ENCODE measurements at places on chromosomes 7 and 10.

DNA sequence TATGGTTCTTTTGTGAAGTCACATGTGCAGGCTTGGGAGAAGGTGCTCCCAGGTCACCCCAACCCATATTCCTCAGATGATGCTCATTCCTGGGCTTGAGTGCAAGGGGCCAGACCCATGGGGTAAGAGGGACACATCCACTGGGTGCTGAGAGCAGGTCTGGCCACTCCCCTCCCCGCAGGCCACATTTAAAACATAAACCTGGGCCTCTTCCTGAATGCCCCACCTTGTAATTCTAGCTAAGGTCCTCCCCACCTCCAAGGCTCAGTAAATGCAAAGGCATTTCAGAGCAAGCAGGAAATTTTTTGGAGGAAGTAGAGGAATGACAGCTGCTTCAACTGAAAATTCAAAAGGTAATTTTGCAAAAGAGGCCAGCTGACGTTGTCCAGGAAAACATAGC is 172.5 kb downstream of the ARHGAP21 start:
- no peak for DNase-seq

GRCh38 chr10:33106767-33107166 is 148.7 kb upstream of the ITGB1 start:
- DNase-seq, result no peak

GRCh38 chr7:79709574-79710409 is 256.3 kb upstream of the MAGI2 start:
- peak; percentile 32 for DNase-seq

DNA sequence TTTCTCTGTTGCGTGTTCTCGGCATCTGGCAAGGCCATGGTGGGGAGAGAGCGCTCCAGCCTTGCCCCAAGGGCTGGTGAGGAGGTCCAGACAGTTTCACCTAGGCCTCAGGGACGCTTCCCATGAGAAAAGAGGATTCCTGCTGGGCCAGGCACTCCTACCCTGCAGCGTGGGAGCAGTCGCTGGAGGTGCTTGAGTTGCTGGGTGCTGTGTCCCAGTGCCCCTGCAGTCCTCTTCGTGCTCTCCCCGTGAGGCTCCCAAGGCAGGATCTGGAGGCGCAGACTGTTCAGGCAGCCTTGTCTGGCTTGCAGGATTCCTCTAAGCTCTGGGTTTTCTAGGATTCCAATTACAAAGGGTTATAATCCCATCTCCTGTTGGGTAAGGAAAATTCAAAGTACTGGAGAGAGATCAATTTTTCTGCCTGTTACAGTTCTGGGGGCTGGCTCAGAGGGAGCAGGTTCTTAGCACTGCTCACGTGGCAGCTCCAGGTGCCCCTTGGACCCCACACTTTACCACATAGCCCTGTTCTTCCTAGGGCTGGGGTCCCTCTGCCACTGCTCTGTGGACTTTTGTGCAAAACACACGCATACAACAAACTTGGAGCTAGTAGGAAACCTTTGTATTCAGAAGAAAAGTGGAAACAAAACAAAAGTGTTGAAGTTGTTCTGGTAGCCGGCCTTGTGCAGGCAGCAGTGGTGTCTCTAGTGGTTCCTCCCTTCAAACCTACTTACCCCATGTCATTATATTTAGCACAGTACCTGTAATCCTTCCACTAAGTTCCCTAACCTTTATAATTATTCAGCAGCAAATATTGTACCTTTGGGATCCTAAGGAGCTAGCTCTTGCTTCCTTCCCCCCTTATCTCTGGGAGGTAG is 60.5 kb downstream of the CCNY start:
- no peak for DNase-seq

DNA sequence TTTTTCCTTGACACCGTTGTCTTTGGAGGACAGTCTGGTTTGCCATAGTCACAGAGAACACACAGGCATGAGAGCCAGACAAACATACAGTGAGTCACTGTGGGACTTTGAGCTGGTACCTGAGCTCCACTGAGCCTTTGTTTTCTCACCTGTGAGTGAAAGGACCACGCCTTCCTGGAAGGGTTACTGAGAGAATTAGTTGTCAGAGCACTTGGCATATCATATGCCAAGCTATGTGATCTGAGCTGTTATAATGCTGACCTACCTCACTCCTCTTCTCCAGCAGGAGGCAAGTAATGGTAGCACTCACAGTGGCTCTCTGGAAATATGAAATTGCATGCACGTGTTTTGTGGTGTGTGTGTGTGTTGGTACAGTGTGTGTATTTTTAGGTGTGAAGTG is 59.7 kb downstream of the CXCL12 start:
- DNase-seq, result no peak

GRCh38 chr10:132364594-132364970 is 32.4 kb upstream of the PWWP2B start:
- peak; percentile 41 for DNase-seq

DNA sequence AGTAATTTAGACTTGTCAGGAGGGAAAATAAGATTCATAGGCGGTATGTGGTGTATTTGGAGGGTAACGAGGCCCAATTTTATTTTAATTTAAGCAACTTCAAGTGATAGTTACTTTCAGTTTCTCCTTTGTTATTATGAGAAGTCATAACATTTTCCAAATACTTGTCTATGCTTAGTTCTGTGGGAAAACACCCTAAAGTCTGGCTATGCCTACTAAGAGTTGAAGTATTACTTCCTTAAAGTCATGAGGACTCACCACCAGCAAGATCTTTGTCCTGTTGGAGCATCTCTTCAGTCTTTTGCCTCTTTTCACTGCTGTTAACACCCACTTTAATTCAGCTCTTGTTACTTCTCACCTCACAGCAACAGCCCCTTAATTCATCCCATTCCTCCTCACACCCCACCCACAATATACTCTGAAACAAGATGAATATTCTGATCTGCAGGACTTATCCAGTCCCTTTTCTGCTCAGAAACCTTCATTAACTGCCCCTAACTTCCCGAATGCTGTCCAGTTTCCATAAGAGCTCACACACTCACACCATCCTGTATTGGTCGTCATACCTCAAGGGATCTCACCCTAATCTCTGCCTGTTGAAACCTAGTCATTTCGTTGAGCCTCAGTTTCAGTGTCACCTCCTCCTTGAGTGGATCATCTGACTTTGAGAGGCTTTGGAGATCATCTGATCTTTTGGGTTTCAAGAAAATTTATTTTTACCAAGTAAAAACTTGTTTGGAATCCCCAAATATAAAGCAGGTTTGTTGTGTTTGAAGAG is 61.3 kb downstream of the DNAH11 start:
- no peak for DNase-seq

DNA sequence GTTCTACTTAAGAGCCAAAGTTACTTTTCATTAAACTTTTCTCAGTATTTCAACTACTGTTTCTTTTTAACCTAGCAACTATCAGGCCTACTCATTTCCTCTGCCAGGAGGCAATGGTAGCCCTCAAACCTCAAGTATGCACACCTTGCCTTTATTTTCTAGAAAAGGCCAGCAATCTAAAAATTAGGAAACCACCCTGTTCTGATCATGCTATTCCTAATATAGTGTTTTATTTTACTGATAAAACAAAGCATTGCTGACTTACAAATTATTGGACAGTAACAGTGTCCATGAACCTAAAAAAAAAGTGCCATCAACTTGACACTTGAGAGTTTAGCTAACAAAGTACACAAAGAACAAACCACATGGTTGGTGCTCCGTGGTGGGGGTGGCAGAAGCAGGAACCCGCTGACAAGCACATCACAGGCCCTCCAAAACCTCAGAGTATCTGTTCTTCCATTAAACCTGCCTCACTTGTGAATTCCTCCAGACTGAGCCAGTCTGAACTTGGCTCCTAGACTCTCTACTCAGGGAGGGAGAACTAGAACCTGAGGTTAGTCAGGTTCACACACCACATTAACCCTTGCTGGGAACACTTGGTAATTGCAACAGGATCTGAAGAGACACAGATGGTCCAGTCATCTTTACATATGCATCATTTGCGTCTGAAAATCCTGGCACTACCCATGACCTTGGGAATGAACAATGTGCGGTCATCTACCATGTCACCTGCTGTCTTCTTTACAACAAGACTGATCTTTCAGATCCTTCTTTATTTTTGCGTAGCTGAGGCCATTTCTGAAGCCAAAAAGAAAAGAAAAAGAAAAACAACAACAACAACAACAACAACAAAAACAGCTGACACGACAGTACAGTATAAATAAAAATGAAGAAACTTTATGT is 31.9 kb downstream of the PIP4K2A start:
- peak; percentile 89 for DNase-seq

- DNase-seq, result no peak
These were observed 94.0 kb downstream of the CPED1 start for GRCh38 chr7:121082400-121083101.

DNA sequence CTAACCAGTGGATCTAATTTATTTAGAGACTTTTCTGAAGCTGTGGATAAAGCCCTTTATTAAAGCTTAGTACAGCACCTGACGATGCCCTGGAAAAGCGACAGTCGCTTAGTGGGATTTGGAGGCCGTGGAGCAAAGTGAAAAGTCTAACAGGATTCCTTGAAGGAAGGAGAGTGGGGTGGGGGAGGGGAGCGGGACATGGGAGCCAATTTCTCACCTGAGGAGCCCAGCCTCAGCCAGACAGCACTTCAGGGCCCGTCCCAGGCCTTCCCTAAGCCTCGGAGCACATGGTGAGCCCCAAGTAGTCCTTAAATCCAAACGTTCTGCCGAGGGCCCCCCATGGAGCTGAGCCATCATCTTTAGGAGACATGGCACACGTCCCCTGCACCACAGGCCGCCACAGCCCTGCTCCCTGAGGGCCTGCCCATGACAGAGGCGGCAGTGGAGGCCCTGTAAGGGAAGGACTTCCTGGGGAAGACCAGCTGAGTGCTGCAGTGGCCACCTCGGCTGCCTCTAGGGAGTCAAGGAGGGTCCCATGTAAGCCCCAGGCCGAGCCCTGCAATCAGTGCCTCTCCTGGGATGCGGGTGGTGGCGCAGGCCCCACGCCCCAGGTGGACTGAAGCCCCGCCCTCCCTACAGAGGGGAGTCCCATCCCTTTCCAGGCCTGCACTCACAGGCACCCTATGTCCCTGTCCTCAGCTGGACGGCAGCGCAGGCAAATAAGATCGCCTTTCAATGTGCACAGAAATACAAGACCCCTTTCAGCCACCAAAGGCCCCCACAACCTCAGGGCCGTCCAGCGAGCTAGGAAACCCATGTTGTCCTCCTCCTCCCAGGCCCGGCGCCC is 187.0 kb downstream of the MAD1L1 start:
- DNase-seq, result no peak

Data from fibroblast of lung (primary cell).